ENCODE measurements at places on chromosomes 16 and 17. TPM values are rescaled to one million over a fixed set of nuclear protein-coding genes. Genes with fewer than 3 reads are reported as not detected.

Gene CTF1
- total RNA-seq = 8.7 TPM

Gene ANKRD40CL
- total RNA-seq = not detected

Gene MT1H
- total RNA-seq = not detected

Gene ZG16B
- total RNA-seq = 0.35 TPM

- no peak for DNase-seq
Observed at GRCh38 chr17:63498626-63499195, 21.9 kb downstream of the ACE start.

GRCh38 chr16:69100071-69100691 is 5.3 kb upstream of the HAS3 start:
- no peak for DNase-seq

DNA sequence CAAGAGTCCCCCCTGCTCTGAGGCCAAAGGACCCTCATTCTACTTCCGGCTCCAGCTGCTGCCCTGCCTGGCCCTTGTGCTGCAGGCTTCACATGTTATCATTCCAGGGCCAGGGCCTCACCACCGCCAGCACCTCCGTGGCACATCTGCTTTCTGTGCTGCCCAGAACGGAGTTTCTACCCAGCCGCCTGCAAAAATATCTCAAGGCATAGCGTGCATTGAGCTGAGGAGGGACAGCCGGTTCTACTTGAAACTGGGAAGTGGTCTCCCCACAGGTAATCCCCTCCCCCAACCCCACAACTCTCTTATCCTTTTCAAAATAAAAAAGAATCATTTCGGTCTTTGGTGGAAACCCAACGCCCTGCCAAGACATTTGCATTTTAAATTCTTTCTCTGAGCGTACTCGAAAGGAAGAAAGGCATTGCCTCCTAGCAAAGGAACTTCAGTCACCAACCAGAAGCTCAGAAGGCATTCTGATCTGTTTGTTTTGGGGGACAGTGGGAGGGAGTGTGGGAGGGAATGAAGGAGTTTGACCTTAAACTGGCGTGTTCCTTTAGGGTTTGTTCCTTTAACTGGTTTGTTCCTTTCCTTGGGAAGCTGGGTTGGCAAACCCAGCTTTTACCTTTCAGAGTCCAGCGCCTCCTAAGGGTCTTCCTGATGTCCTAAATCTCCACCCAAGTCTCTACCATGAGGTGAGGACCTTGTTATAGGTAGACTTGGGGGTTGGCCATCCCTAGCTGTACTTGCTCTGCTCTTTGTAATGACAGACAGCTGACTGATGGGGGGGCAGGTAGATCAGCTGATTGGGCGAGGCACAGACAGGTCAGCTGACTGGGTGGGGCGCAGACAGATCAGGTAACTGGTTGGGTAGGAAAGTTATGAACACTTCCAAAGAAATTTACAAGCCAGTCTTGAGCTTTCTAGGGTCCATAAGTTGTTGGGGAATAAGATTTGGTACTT is 33.4 kb upstream of the PIK3R6 start:
- no peak for DNase-seq

GRCh38 chr17:36858119-36859002 is 78.9 kb upstream of the LHX1 start:
- no peak for DNase-seq

DNA sequence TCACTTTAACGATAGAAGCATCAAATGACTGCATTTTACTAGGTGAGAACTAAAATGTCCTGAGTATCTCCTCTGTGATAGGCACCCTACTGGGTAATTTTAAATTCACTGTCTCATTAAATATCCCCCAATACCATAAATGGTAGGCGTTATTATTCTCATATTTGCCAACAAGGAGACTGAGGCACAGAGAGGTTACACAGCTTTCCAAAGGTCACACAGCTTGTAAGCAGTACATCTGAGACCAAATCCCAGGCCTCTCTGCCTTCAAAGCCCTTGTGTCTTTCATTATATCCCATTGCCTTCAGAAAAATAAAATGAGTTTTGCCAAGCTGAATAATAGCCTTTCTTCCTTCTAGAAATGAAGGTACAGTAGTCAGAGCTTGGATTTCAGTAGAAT is 502.6 kb downstream of the HAPSTR1 start:
- no peak for DNase-seq

- DNase-seq = no peak
Observed at GRCh38 chr16:57728336-57729181, 7.0 kb upstream of the KATNB1 start.

DNA sequence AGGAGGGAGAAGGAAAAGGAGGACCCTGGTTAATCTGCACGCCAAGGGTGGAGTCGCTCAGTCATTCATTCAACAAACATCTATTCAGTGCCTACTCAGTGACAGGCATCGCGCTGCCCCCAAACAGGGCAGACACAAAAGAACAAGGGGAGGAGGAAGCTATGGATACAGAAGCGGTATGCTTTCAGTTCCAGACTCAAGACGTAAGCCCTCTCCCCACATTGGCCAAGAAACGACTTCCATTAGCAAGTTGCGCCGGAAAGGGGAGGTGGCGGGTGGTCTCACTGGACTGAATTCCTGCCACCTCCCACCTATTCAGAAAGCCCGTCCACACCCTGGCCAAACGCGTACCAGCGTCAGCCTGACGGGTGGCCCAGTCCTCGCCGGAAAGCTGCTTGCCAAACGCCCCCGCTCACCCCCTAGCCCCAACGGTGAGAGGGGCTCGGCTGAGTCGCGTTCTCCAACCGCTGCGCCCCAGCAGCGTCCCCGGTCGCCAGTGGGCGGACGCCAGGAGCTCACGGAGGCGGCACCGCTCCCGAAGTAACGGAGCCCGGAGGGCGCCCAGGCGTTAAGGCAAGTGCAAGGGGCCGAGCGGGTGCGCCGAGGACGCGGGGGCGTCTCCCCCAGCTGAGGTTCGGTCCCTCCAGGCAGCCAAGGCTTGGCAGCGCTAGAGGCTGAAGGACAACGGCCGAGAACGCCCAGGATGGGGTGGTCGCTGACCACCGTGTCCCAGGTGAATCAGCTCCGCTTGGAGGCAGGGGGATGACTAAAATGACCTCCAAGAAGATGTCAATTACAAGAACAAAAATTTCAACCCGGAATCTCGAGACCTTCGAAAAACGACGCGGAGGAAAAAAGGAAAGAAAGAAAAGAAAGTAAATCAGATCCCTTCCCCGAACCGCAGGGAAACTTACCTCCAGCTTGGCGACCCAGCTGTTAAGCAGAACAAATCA is 470.7 kb downstream of the SOX9 start:
- no peak for DNase-seq

All from Right ventricle myocardium inferior (tissue), 1 donor.